ENCODE measurements at places on chromosomes 3 and 15.

GRCh38 chr3:30498587-30498967 lies 107.8 kb upstream of the TGFBR2 start:
- no peak for DNase-seq

GRCh38 chr15:83930392-83931212 lies 276.7 kb downstream of the ADAMTSL3 start:
- DNase-seq = no peak

DNA sequence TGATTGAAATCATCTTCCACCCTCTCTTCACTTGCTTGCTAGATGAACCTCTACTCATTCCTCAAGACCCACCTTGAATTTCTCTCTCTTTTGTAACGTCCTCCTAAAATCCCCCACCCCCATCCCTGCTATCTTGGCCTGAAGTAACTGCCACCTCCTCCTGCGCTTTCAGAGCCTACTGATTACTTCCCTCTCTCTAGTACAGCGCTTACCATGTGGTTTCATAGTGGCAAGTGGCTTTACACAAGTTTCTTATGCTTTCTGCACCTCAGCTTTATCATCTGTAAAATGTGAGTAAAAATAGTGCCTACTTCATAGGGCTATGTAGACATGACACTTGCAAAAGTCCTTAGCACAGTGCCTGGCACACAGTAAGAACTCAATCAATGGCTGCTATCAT lies 28.7 kb upstream of the DAZL start:
- DNase-seq = no peak

- DNase-seq = no peak
Observed at GRCh38 chr3:143187111-143187510, 67.5 kb downstream of the CHST2 start.

- no peak for DNase-seq
Observed at GRCh38 chr3:197137751-197138150, 108.1 kb upstream of the MELTF start.

- no peak for DNase-seq
Observed at GRCh38 chr15:51093839-51094605, 684 bp downstream of the TNFAIP8L3 start.

DNA sequence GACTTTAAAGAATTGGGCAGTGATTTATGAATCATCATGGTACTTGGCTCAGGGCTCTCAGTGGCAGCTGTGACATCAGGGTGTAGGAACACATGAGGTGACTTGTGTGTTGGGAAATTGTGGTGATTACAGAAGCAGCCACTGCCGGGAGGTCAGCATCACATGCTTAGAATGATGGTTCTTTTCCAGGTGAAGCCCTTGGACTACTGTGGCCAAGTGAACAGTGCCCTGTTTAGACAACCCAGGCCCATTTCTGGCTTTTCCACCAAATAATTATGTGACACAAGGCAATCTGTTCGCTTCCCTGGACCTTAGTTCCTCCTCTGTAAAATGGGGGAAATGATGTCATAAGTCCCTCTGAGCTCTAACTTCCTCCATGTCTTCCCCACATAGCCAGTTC lies 139.7 kb upstream of the ROPN1 start:
- no peak for DNase-seq

DNA sequence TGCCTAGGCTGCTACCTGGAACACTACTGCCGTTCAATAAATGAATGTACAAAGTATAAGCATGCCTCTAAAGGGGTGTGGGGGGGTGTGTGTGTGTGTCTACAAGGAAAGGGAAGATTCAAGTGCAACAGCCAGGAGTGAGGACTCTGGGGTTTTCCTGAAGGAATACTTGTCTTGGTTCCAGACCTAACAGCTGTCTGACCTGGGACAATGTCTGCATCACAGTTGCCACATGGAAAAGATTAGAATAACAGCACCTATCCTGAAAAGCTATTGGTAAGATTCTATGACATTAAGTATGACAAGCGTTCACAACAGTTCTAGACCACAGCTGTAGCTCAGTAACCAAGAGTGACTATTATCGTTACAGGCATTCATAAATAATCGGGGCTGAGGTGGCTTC lies 345.2 kb downstream of the FOXP1 start:
- DNase-seq = no peak

DNA sequence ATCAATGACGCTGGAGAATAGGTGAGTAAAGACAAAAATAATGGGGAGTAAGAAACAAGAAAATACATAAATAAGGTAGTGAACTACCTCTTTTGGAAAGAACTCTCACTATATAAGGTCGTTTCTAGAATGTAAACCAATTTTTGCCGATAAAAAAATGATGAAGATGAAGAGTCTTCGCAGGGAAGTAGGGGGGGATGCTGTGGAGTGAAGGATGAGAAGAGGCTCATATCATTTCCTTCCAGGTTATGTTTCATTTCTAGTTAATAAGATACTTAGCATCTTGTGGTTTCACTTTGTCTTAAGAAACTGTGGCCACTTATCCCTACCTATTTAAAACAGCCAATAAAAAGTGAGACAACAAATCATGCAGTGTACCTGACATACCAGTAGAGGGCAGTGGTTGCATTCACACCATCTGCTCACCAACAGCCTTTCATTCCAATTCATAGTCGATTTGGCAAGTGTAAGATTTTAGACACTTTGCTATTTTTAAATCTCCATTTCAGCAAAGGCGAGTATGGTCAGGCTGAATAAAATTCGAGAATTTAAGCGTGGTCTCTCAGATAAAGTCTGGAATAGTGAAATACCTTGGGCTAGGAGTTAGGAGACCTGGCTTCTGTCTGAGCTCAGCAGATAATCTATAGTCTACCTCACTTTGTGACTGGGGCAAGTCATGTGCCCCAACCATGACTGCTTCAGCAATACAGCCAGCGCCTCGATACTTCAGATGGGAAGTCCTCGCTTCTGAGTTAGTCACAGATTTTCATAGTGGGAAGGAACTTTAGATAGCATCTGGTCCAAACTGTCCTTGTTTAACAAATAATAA lies 28.9 kb upstream of the ICE2 start:
- DNase-seq = no peak

All from NCI-H187 treated with DMSO at 0.1 percent for 48 hours (cell line).